ENCODE measurements at places on chromosomes 6 and 20.

DNA sequence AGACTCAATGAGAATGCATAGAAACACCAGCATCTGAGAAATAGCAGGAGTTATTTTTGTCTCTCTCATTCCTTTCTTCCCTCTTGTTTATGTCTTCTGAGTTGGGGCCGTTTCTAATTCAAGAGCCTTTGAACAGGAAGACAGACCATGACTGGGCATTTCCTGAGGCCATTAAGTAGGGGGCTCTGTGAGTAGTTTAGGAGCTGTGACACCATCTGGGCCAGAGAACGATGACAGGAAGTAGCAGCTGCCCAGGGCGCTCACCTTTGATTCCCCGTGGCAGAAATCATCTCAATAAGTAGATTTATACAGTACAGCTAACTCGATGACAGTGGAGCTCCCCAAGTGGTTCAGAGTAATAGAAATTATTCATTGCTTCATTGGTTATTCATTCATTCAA lies 298.4 kb upstream of the PLN start:
- DNase-seq = no peak

- no peak for DNase-seq
Measured at GRCh38 chr6:18166312-18167036, 11.3 kb downstream of the KDM1B start.

GRCh38 chr6:116651916-116652315 lies 16.6 kb downstream of the ZUP1 start:
- DNase-seq = no peak

DNA sequence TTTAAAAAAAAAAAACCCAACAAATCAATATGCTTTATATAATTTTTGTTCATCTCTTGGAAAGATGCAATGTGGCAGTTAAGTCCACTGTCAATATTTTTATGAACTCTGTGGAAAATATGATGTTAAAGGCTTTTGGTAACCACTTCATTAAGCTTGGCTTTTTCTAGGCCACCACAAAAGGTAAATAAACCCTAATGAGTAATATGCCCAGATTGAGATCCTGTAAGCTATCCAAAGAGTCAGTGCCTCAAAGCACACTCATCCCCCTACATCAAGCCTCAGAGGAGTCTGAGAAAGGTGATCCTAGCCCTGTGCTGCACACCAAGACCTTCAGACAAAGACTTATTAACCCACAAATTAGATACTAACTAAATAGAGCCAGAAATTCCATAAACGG lies 121.1 kb downstream of the CDC5L start:
- no peak for DNase-seq

DNA sequence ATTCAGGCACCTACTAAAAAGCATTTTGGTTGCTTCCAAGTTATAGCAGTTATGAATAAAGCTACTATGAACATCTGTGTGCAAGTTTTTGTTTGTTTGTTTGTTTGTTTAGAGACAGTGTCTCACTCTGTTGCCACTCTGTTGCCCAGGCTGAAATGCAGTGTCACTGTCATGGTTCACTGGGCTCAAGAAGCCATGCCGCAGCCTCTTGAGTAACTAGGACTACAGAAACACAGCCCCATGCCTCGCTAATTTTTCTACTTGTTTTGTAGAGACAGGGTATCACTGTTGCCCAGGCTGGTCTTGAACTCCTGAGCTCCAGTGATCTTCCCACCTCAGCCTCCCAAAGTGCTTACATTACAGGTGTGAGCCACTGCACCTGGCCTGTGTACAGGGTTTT lies 795.9 kb downstream of the EPHA7 start:
- DNase-seq = no peak

DNA sequence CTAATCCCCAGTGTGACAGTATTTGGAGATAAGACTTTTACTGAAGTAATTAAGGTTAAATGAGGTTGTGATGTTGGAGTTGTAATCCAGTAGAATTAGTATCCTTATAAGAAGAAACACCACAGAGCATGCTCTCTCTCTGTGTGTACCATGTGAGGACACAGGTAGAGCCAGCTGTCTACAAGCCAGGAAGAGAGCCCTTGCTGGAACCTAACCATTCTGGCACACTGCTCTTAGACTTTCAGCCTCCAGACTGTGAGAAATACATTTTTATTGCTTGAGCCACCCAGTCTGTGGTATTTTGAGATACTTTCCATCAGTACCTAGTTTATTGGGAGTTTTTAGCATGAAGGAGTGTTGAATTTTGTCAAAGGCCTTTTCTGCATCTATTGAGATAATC lies 110.2 kb downstream of the PHF3 start:
- no peak for DNase-seq

GRCh38 chr6:159522877-159523547 lies 170.0 kb downstream of the SOD2 start:
- no peak for DNase-seq

DNA sequence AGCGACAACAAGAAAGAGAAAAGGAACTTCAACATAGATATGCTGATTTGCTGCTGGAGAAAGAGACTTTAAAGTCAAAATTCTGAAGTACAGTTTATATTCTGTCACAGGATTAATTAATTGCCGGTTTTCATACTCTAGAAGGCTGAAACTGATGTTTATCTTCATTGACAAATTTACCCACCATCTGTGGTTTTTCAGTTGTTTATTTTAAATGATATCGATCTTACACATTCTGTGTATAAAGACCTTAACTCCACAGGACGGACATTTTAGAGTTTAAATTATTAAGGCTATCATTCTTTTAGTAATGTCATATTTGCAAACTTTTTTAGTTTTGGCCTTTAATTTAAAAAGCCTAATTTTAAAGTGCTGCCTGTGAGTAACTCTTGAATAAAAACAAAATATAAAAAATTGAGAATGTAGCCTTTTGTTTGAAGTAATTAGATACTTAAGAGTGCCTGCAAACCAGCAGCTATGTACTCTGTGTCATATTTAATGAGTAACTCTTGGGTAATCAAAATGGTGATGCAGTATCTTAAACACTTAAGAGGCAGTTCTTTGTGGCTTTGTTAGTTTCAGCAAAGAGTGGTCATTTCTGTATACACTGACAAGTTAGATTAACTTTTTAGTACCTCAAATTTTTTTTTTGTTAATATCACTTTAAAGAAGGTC lies 59.3 kb downstream of the CDC5L start:
- no peak for DNase-seq

- no peak for DNase-seq
Measured at GRCh38 chr6:131191590-131191989, 56.3 kb downstream of the AKAP7 start.

- no peak for DNase-seq
Measured at GRCh38 chr20:37295595-37295994, 6.1 kb downstream of the MANBAL start.
